Stimulated activated CD4-positive, alpha-beta T cell treated with anti-CD3 and anti-CD28 coated beads, Interleukin-4, amount 100 ng/mL, for 24 hours (primary cell): ENCODE measurements at places on chromosomes 7 and 10.

DNA sequence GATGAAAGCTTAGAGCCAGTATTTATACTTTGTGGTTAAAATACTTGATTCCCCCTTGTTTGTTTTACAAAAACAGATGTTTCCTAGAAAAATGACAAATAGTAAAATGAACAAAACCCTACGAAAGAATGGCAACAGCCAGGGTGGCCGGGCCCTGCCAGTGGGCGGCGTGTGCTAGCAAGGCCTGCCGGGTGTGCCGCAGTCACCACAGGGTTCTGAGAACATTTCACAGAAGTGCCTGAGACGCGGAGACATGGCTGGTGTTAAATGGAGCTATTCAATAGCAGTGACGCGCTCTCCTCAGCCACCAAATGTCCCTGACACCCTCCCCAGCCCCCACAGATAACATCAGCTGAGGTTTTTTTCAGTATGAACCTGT is 14.5 kb downstream of the GPR146 start:
- DNase-seq, result no peak

DNA sequence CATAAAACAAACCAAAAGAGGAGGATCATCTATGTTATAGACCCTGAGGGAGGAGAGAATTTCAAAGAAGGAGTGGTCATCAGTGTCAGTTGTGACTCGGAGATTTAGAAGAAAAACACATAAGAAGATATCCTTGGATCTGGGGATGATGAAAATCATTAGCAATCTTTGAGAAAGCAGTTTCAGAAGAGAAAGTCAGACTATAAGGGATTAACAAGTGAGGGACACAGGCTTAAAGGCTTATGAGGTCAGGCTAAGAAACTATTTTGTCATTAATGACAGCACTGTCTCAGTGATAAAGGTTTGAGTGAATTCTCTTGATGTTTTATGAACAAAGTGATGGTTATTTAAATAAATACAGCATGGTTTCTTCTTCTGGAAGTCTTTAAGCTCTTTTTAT is 6.1 kb upstream of the GPR85 start:
- no peak for DNase-seq

DNA sequence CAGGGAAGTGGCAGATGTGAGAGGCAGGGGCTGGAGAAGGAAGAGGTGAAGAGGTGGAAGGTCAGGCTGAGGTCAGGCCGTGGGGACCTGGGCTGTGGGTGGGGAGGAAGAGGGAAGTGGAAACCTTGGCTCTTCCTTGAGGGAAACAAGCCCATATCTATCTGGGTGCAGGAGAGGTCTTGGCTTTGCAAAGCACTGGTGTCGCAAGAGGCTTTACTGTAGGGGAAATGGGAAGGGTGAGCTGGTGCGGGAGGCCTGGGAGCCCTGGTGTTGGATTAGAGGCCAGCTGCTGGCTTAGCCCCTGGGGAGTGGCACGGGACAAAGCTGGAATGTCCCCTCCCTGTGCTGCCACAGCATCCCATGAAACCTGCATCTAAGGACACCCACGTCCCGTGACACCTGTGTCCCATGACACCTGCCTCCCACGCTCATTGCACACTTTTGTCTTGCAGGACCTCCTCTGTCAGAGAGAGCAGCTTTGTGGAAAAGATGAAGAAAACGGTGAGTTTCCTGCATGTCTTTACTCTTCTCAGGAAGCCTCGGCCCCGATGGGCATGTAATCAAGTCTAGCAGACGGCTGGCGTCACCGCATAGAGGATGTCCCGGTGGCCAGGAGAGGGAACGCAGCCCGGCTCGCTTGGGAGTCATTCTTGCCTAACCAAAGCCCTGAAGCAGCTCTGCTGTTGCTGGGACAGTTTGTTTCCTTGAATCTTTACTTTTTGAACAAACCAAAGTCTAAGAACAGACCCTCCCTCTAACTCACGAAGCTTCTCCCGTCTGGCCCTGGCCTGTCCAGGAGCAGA is 22.2 kb downstream of the TMEM120A start:
- no peak for DNase-seq

DNA sequence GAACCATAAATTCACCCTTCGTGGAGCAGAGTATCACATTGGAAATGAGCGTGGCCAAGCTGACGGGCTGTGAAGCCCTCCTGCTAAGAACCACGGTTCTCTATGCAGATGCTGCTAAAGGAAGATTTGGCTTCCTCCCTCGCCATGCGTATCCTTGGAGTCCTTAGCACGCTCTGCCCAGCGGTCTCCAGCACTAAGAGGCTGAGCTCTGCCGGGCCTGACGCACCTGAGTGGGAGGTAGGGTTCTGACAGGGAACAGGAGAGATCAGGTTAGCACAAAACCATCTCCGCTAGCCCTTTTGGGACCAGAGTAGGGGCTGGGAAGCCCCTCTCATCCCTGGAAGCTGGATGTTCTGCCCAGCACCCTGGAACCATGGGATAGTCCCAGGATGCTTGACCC is 225.8 kb downstream of the KCNMA1 start:
- no peak for DNase-seq

DNA sequence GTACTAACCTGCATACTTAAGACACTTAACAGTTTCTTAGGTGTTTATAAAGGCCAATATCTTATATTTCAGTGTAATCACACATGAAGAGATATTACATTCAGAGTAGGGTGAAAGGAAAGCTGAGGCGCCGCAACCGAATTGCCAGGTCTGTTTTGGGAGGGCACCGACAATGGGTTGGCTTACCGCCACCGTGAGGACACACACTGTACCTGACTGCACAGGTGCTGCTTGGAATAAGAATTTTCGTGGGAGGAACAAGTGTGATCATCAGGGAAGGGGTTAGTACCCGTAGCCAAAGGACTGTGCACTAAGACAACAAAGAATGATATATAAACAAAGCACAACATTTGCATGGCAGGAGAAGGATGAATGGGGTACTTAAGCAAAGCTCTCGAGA is 591.8 kb downstream of the SUGCT start:
- DNase-seq, result no peak

GRCh38 chr10:36666451-36666850 is 458.9 kb upstream of the ANKRD30A start:
- no peak for DNase-seq

GRCh38 chr7:7188742-7189141 is 6.4 kb downstream of the C1GALT1 start:
- DNase-seq, result no peak

GRCh38 chr7:71239586-71240268 is 107.8 kb downstream of the GALNT17 start:
- no peak for DNase-seq

DNA sequence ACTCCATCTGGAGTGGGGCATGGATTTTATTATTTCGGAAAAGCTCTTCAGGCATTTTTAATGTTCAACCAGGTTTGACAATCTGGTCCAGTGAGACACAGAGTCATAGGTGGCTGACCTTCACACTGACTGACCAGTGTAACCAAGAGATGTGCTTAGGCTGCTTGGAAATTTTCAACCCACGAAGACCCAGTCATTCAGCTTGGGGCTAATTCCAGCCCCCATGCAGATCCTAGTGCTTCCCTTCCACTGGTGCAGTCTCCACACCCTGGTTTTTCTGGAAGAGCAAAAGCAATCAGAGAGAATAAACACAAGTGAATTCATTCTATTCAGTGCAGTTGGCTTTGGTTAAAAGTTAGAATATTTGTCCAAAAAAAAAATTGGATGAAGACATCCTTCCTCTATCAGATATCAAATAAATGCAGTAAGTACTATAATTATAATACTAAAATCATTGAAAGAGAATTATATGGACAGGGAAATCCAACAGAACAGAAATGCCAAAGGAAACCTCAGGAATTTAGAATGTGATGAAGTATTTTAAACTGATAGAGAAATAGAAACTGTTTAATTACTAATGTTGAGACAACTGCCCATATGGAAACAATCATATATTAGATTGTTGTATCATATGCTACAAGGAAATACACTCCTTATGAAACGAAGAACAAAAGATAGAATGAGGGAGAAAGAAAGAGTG is 178.0 kb downstream of the NPSR1 start:
- DNase-seq, result no peak

GRCh38 chr7:129495987-129496386 is 6.3 kb upstream of the SMKR1 start:
- DNase-seq, result no peak
